IPS-NIHi11 (cell line): ENCODE measurements at places on chromosomes 7 and 10.
A peak's percentile ranks its signal among the peaks of the same experiment; 100 is the strongest.

- no peak for DNase-seq
These were observed 100.2 kb downstream of the SVIL start for GRCh38 chr10:29534590-29534989.

DNA sequence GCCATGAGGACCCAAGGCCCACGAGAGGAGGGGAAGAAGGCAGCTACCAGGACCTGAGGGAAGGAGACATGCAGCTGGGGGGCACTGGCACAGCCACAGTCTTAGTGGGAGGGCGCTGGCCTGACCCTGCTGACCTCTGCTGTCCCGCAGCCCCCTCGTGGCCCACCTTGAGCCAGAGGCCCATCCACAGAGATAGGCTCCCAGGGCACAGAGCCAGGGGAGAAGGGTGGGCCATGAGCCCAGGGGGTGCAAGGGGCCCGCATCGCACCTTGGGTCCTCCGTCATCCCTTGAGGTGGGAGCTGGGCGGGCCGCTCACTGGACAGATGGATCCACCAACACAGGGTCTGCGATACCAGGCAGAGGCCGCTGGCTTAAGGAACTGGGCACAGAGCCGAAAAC, 387.7 kb upstream of the PFKP start:
- DNase-seq: no peak

GRCh38 chr10:69640196-69640980, 10.3 kb downstream of the FAM241B start:
- no peak for DNase-seq

DNA sequence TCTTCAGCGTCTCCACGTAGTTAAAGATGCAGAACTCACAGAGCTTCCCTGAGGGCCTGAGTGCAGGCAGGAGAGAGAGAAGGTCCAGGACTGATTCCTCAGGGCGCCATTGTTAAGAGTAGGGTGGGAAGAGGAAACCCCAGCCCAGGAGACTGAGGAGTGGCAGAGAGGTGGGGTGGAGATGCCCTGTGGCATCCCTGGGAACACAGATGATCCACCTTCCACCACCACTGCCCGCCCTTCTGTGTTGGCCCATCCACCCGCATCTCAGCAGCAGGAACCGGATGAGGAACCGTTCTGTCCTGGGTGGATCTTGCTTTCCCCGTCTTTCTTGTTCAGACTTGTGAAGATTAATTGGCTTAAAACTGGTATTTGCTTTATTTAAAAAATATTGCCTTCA, 48.3 kb downstream of the PFKP start:
- no peak for DNase-seq

GRCh38 chr10:129883029-129883428, 81.0 kb downstream of the EBF3 start:
- no peak for DNase-seq

- DNase-seq: no peak
These were observed 22.1 kb upstream of the DRGX start for GRCh38 chr10:49418053-49418326.

- no peak for DNase-seq
These were observed 234.9 kb downstream of the HGF start for GRCh38 chr7:81534996-81535395.

DNA sequence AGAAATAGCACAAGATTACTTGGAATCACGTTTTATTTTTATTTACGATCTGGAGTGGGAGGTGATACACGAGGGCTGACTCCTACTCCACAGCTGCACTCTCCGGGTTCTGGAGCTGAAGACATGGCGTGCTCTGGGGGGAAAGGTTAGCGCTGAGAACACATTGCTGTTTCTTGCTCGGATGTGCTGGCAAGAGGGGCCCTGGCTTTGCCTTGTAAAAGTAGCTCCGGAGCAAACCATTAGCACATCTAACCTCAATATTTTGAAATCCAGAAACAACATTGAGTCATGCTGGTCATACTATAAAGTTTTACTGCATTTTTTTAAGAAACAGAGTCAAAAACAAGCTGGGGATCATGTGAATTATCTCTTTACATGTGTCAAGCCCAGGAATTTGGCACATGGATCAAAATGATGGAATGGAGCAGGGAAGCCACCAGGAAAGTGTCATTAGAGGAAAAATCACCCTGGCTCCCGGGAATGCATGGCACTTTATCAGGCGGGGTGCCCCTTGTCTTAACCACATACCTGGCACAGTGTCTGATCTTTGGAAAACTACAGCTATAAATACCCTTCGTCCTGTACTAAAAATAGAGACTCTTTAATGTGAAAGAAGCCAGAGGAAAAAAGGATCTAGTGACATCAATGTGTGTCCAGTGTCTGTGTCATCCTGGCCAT, 31.6 kb upstream of the LYZL1 start:
- no peak for DNase-seq

DNA sequence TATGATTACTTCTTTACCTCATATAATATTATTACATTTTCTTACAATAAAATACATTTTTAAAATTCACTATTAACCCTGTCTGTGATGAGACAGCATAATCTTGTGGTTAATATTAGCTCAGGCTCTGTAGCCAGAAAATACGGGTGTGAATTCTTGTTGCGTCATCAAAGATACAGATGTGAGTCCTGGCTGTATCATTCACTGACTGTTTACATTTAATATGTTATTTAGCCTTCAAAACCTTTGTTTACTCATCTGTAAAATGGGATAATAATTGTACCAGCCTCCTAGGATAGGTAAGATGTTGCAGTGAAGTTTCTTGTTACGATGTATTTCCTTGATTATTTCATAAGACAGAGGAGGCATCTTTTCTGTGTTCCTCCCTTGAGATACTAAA, 184.7 kb upstream of the PRPS1L1 start:
- DNase-seq: no peak

GRCh38 chr10:29473406-29474100, 161.2 kb downstream of the SVIL start:
- DNase-seq: peak; percentile 28

- DNase-seq: no peak
These were observed 6.9 kb upstream of the GPR85 start for GRCh38 chr7:113093561-113093960.

- DNase-seq: no peak
These were observed 90.0 kb downstream of the C1GALT1 start for GRCh38 chr7:7272294-7272693.

GRCh38 chr10:78812571-78813318, 256.0 kb upstream of the ZMIZ1 start:
- no peak for DNase-seq

DNA sequence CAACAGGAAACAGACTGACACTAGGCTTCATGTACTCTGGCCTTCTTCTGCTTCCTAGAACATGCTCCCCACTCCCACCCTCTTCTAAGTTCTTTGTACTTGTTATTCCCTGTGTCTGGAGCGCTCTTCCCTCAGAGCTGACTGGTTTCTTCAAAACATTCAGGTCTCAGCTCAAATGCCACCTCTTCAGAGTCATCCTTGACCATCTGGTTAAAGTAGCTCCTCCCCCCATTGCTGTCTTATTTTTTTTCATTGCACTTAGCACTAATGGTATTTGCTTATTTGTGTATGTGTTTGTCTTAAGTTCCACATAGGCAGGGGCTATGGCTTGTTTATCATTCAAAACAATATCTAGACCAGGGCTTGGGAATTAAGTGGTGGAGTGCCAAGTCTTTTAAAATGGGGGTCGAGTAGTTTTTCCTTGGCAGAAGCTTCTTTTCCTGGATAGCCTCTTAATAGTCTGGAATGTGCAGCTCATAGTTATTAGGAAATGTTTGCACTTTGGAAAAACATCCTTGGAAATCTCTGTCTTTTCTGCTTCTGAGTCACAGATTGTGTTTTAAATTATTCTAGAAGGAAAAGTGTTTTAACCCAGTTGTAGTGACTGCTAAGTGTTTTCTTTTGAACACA, 60.0 kb downstream of the RALA start:
- DNase-seq: no peak

DNA sequence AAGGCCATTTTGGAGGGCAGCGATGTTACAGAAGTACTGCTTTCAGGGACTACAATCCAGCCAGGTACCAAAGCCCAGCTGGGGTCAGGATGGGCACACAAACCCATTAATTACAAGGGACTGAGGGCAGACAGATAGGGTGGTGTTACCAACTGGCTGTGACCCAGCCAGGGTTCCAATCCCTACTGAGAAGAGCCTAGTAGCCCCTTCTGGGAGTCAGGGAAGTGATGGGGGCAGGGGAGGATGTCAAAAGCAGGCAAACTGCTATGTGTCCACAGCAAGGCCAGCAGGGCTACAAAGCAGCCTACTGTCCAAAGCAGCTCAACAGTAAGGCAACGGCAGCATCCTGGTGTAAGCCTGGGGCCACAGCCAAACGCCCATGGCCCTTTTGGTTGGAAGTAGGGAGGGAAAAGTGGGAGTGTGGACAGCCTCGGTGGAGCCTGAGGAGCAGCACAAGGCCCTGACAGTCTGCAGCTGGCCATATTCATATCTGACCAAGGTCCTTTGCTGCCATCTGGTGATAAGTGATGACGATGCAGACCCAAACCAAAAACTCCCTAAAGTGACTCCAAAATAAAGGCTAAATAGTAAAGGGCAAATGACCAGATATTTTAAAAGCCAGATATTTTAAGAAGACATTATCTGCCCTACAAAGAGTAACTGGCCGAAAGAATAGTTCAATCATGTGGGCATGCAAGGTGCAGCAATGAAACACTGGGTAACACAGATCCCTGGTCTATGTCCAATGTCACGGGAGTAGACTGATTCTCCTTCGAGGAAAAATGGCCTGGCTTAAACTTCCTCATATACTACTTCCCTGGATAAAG, 56.9 kb downstream of the XPNPEP1 start:
- peak; percentile 49 for DNase-seq

GRCh38 chr10:4051011-4051640, 266.1 kb upstream of the KLF6 start:
- DNase-seq: no peak

DNA sequence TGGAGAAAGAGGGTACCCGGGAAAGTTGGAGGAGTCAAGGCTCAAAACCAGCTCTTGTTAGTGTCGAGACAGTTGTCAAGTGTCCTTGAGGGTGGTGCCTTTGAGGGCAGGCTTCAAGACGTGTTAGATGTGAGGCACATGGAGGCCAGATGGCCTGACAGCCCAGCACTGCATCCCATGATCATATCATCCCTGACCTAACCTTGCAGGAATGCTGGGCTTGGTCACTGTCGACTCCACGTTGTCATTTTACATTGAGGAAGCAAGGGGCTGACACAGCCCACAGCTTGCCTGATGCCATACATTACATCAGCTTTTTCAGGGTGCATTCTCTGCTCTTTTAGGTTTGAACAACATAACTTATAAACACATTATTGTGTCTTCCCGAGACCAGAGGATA, 114.1 kb downstream of the ABCA13 start:
- DNase-seq: no peak

GRCh38 chr10:69292459-69292858, 14.2 kb downstream of the HK1 start:
- DNase-seq: no peak

GRCh38 chr7:100157069-100157333, 1.5 kb downstream of the TRAPPC14 start:
- DNase-seq: no peak
